ENCODE measurements at places on chromosomes 5 and 9.

DNA sequence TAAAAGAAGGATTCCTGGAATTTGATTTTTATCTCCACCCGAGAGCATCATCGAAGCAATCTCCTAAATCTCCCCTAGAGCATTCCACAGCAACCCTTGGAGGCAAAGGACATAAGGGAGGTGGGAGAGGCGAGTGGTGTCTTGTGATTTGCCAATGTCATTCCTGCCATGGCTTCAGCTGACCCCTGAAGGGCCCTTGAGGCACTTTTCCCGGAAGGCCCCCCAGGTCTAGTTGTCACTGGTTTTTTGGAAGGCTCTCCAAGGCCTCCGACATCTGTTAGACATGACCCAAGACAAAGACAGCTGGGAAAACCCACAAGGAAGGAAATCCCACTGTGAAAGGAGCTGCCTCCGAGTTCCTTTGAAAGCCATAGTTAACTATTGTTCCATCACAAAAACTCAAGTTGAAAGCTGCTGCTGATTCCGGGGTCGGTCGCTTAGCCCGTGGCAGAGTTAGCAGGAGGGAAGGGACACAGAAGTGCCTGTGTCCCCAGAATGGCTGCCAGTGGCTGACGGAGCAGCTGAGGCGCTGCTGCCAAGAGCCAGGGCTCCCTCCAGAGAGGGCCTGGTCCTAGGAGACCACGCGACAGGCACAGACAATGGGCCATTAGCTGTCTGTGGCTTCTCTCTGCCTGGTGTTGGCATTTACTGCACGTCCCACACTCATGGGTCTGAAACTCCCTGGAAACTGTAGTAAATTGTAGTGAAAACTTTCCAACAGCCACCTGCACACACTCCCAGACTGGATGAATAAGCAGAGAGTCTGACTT lies 24.4 kb upstream of the TRIO start:
- DNase-seq, result no peak

DNA sequence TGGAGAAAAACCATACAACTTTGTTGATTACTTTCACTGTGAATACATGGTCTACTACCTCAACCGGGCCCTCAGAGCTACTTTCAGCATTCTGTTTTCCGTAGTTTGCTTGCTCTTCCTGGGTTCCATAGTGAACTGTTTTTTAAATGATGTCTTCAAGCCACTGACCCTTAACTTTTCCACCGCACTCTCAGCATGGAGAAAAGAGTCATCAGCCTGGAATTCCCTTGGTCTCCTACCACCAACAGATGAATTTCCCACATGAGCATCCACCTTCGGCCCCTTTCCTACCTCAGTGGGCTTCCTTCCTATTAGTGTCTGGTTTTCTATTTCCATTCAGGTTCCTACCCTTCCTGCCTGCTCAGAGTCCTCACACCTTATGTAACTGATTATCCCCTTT lies 135.9 kb upstream of the ADAMTSL1 start:
- DNase-seq, result no peak

DNA sequence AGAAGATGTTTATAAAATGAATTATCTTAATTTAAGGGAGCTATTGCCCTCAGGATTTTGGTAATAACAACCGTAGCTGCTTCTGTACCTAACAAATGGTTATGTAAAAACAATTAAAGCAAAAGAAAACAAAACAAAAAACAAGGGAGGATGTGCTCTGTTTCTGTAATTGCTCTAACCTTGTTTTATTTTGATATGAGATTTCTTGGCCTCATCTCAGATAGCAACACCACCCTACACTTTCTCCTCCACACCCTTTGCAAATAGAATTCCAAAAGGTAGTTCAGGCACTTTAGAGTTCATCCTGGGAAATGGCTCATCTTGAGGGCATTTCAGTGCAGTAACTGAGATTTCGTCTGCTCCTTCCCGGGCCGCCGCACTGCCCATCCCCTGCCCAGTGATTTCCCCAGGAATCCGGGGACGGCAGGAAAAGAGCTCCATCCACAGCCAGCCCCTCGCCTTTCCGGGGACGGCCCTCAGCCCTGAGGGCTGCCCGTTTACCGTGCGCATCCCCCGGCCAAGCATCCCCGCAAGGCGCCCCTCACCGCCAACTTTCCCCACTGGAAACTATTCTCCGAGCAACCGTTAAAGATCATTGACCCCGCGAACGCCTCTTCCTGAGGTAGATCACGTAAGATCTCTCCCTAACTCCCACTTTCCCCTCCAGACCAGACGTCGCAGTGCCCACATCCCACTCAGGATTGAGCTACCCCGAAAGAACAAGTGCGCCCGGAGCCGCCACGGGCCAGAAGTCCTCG lies 1.2 kb downstream of the FNBP1 start:
- DNase-seq, result peak; percentile 60

DNA sequence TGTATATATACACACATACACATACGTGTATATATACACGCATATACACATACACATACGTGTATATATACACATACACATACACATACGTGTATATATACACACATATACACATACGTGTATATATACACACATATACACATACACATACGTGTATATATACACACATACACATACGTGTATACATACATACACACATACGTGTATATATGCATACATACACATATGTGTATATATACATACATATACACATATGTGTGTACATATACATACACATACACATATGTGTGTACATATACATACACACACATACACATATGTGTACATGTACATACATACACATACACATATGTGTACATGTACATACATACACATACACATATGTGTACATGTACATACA lies 82.6 kb downstream of the SYK start:
- no peak for DNase-seq

DNA sequence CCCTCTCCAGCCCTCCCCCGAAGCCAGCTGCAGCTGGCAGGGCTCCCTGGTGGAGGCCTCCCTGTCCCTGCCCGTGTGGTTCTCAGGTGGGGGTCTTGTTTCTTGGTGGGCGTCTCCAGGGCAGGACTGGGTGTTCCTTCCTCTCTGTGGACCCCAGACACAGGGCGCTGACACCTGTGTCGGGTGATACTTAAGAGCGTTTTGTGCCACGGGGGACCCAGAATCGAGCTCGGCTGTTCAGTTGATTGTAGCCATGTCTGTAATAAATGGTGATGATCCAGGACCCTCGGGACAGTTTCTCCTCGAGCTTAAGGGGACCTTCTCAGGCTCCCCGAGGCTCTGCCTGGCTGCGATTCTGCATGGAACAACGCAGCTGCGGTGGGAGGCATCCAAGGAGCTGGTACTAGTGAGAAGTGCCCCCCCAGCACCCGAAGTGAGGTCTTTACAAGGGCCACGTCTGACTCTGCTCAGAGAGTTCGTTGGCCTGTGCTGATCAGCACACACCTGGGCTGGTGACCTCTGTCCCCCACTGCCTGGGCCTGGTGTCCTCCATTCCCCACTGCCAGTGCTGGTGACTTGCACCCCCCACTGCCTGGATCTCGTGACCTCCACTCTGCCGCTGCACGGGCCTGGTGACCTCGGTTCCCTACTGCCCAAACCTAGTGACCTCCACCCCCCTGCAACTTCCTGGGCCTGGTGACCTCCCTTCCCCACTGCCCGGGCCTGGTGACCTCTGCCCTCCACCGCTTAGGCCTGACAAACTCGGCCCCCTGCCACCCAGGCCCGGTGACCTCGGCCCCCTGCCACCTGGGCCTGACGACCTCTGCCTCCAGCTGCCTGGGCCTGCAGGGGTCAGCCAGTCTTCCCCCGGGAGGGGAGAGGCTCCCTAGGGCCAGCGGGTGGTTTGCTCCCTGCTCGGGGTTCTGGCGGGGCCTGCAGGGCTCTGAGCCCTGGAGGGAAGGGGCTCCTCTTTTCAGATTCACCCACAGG lies 36.0 kb downstream of the NDUFS6 start:
- no peak for DNase-seq

DNA sequence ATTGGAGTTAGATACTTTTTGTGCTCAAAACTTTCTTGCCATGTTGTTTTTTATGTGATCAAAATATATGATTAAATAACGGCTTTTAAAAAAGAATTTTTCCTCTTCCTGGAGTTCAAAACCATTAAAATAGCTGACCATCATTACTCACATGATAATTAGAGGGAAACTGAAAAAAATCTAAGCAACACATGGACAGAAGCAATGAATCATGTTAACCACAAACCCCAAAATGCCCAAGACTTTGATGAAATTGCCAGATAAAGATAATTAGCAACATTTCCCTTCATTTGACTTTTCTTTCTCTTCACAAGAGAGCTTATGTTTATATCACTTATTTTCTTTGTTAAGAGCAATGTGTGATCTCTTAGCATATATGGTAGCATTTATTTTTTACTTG lies 1294.2 kb downstream of the EFNA5 start:
- no peak for DNase-seq

DNA sequence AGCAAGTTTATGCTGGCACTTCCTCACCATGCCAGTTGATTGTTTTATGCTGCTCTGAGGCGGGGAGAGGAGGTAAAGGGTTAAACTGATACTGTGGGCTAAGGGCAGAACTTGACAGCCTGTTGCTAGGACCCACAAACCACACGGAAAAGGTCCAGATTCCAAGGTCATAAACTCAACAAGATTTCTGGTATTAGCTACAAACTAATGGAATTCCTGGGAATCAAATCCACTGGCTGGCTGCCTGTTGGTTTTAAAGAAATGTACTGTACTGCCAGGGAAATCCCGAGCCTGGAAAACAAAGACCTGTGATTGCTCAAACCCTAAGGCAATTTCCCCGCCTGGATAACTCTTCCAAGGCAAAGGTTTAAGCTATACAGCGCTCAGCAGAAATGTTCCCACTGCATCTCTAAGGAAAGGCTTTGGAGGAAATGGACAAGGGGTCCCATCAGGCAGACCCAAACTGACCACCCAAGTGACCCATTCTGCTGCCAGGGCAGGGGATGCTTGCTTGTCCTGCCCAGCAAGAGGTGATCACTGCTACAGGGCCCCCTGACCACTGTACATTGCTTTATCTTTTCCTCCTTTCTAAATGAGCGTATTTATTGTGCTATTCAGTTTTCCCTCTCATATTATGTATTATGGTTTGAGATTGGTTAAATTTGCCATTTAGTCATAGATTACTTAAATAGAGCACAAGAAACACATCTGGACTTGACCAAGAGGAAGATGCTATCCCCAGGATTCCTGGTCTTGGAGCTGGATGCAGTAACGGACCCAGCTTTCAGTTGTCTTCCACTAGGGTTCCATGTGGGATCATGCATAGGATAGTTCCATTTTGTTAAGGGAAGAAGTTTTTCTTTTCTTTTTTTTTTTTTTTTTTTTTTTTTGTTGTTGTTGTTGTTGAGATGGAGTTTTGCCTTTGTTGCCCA lies 124.3 kb downstream of the SUSD1 start:
- DNase-seq, result peak; percentile 84

GRCh38 chr9:116701940-116702642 lies 15.0 kb downstream of the TRIM32 start:
- no peak for DNase-seq

- peak; percentile 68 for DNase-seq
Measured at GRCh38 chr9:125747765-125748445, 732 bp downstream of the PBX3 start.

DNA sequence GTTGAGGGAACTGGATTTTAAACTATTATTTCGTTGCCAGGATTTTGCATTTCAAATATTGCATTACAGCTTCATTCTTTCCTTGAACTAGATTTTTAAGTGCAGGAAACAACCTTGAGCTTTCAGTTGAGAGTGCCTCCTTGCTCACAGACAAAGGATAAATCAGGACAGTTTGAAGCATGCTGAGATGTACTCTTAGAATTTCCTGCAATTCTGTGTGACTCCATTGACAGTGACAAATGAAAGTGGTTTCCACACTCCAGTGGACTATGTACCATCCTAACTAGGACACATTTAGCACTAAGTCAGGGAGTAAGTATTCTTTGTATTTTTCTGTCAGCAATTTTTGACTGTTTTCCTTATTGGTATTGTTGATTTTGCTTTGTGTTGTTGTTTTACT lies 100.0 kb upstream of the PLCXD3 start:
- DNase-seq, result no peak

GRCh38 chr5:136814619-136815378 lies 449.5 kb upstream of the TRPC7 start:
- no peak for DNase-seq

GRCh38 chr5:56825222-56825824 lies 10.0 kb downstream of the MAP3K1 start:
- DNase-seq, result no peak

DNA sequence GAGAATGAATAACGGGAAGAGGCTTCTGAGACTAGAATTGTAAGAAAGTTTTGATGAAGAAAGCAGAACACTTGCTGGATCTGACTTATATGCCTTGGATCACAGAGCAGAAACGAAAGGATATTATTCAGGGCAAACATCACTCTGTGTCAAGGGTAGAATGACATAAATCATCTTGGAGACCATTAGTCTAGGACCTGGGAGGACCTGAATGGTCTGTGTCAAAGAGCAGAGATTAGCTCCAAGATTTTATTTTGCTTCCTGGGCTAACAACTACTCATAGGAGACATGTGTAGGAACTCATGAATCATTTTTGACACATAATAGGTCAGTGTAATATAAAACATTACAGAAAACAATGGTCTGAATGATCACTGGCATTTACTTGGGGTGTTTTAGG lies 417.9 kb downstream of the SLCO4C1 start:
- DNase-seq, result no peak

- no peak for DNase-seq
Measured at GRCh38 chr9:101387871-101388506, 3.2 kb upstream of the BAAT start.

GRCh38 chr9:127662617-127663016 lies 44.2 kb upstream of the CFAP157 start:
- peak; percentile 23 for DNase-seq

- peak; percentile 52 for DNase-seq
Measured at GRCh38 chr9:98977246-98977714, 33.6 kb downstream of the COL15A1 start.

GRCh38 chr5:60585618-60586017 lies 114.3 kb downstream of the DEPDC1B start:
- DNase-seq, result no peak

- no peak for DNase-seq
Measured at GRCh38 chr9:115264313-115264712, 146.4 kb upstream of the TNC start.

DNA sequence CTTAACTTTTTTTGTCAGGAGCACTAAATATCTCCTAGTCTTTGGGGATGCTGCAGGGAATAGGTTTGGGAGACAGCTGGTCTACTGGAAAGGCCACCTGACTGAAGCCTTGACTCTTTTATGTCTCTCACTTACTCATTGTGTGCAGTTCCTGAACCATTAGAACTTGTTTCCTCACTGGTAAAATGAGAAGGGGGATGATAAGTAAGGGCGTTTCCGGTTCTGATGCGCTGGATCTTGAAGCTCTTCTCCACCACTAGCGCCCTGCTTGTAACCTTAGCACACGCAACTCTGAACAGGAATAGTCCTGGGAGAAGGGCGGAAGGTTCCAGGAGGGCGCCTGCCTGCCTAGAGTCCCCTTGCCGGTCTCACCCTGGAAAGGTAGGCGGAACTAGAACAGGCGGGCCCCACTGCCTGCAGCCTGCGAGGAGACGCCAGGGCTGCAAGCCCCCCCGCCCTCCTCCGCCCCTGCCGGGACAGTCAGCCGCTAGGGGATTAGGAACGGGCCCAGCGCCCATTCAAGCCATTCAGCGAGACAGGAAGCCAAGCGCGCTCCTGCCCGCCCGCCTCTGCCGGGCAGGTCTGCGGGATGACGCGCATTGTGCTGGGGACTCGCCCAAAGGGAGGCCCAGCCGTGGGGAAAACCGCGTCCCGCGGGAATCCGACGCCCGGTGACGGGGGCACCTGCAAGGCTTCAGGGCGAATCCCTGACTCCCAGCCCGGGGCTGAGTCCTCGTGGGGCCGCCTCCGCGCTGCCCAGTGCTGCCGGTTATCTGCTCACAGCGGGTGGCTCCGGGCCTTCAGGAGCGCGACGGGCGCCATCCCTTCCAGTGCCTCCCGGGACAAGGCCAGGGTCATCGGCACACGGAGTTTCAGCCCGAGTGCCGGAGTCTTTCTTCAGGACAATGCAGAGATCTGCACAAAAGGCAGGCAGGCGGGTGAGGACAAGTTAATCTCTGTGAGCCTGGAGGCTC lies 44.0 kb upstream of the XPA start:
- peak; percentile 64 for DNase-seq

Data from right forelimb (tissue), 1 donor.